ENCODE measurements at places on chromosomes 16 and 17.

GRCh38 chr16:65788434-65789140, 577.9 kb upstream of the CDH5 start:
- no peak for DNase-seq

- DNase-seq: no peak
These were observed 84.9 kb upstream of the SDK2 start for GRCh38 chr17:73729101-73729500.

GRCh38 chr16:55754056-55754455, 78.8 kb downstream of the CES1 start:
- no peak for DNase-seq

DNA sequence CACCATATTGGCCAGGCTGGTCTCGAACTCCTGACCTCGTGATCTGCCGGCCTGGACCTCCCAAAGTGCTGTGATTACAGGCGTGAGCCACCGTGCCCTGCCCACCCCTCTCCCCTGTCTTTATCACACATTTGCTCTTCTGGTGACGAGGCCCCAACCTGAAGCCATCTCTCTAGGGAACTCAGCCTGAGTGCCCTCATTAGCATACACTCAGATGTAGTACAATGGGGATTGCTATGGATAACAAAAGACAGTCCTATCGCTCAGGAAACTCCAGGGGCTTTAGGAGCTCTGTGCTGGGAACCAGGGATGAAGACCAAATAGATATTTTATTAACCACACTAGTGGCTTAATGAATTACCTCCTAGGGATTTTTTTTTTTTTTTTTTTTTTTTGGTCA, 100.7 kb downstream of the MARF1 start:
- no peak for DNase-seq

GRCh38 chr17:58487589-58488427, at the start of gene HSF5:
Gene HSF5 (minus strand): TSS chr17:58488408. CDS start chr17:58488274, 134 bp downstream.
- peak; percentile 48 for DNase-seq

GRCh38 chr16:55000595-55000994, 69.9 kb downstream of the IRX5 start:
- DNase-seq: no peak

GRCh38 chr17:77300016-77300686, 159.4 kb downstream of the SEC14L1 start:
- no peak for DNase-seq

GRCh38 chr16:79757163-79757562, 156.6 kb upstream of the MAF start:
- no peak for DNase-seq

GRCh38 chr16:22890976-22891375, 77.0 kb downstream of the HS3ST2 start:
- no peak for DNase-seq

- no peak for DNase-seq
These were observed 737.5 kb downstream of the KCNJ2 start for GRCh38 chr17:70906808-70907207.

- no peak for DNase-seq
These were observed 13.8 kb upstream of the KRT17 start for GRCh38 chr17:41638194-41638593.

DNA sequence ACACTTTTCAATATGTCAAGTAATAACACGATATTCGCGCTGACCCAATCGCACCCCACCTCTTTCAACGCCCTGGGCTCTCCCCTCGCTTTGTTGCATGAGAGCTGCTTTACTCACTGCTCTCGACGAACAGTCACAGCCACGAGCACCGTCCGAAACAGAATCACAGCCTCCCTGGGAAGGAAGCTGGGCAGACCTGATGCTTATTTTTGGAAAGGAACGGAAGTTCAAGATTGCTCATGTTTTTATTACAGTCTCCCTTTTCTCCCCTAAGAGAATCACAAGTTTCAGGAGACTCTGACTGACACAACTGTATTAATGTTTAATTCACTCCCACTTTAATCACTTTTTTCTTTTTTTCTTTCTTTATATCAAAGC, 67.8 kb downstream of the ANKRD11 start:
- peak; percentile 43 for DNase-seq

DNA sequence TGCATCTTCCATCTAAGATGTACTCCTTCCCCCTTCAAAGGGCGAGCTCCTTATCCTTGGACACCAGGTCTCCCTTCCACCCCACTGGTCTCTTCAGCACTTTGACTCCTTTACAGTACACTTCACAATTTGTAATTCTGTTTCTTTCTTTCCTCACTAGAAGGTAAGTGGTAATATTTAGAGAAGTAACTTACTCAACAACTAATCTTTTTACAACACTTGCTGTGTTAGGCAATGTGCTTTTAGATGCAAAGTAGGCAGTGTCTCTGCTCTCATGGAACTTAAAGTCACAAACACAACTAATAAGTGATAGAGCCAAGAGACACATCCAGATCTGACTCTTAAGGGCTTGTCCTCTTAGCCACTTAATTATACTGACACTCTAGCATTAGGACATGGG, 6.4 kb downstream of the SIAH1 start:
- DNase-seq: no peak

- no peak for DNase-seq
These were observed 7.2 kb downstream of the TP53I13 start for GRCh38 chr17:29575511-29576213.

- DNase-seq: no peak
These were observed 5.5 kb downstream of the USP32 start for GRCh38 chr17:60386147-60387058.

DNA sequence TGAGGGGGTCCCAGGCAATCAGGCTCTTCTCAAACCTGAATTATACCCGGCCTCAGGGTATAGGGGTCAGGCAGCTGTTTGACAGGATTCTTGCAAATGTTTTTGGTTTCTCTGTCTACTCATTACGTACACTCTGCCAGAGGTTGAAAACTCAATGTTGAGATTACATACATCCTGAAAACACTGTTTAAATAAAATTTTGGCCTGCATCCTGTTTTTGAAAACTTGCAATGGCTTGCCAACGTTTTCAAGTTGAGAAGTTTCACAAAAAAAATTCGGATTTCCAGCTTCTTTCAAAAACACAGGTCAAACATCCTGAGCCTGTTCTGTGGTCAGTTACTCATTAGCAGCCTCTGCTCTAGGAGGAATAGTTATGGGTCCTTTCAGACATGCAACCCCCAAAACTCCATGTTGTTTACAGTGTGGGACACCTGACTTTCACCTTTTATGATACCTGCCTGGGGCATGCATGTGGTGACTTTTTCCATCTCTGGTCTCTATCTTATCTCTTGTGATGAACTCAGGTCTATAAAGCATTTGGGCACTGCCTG, 577.8 kb downstream of the WWOX start:
- DNase-seq: no peak

- no peak for DNase-seq
These were observed 47.7 kb downstream of the CMIP start for GRCh38 chr16:81492311-81492761.

DNA sequence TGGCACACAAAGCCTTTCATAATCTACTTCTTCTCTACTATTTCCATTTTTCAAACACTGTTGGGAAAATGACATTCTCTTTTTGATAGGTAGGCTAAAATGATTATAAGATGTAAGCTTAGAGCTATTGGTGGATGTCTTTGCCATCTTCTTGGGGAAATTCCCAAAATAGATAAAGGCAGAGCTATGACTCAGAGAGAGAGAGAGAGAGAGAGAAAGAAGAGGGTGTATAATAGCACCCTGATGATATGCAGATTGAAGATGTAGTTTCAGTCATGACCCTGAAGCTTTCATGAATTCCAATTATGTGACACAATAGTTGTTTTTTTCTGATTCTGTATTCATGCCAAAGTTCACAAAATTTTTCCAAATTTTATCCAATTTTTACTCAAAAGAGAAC, 529.1 kb downstream of the HS3ST4 start:
- no peak for DNase-seq

Data from activated CD4-positive, alpha-beta T cell treated with anti-CD3 and anti-CD28 coated beads, Interleukin-2, amount 50 U/mL, for 24 hours (primary cell).